ENCODE measurements at places on chromosomes 1 and 21. TPM values are rescaled to one million over a fixed set of nuclear protein-coding genes. Genes with fewer than 3 reads are reported as not detected.

The MATN1 gene
- 0.05 TPM for total RNA-seq

The SH3D21 gene
- total RNA-seq = 2.6 TPM

The SCAF4 gene
- total RNA-seq = 20.0 TPM

The RIMKLA gene
- 1.1 TPM for total RNA-seq

The PEAR1 gene
- 9.7 TPM for total RNA-seq

The SPRR2F gene
- total RNA-seq = not detected

The RIPK4 gene
- total RNA-seq = 13.4 TPM

The SLAMF7 gene
- 2.6 TPM for total RNA-seq

The RPL11 gene
- total RNA-seq = 1,470 TPM
